DMS 273 treated with DMSO at 0.1 percent for 48 hours (cell line): ENCODE measurements at places on chromosomes 16 and 17.
A peak's percentile ranks its signal among the peaks of the same experiment; 100 is the strongest.

GRCh38 chr17:77083531-77083930 is 57.2 kb upstream of the SEC14L1 start:
- no peak for DNase-seq

DNA sequence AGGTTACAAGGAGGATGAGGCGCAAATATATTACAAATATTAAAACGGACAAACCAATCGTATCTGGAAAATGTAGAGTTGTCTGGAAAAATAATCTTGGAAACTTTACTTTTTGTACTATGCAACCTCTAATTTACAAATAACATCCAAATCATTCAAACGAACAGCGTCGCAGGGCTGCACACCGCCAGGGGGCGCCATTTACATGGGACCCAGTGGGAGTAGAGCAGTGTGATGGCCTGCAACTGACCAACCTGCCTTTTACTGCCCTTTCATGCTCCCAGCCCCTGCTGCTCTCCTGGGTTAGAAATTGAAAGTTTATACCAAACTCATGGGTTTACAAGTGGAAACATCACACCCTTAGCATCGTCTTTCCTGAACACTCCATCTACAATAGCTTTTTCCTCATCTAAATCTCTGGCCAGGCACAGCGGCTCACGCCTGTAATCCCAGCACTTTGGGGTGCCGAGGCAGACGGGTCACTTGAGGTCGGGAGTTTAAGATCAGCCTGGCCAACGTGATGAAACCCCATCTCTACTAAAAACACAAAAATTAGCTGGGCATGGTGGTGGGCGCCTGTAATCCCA is 10.0 kb downstream of the PITPNC1 start:
- DNase-seq = no peak

GRCh38 chr17:50843150-50843905 is 7.9 kb downstream of the WFIKKN2 start:
- DNase-seq = no peak

- DNase-seq = no peak
Measured at GRCh38 chr16:89770367-89770766, 46.1 kb downstream of the FANCA start.

DNA sequence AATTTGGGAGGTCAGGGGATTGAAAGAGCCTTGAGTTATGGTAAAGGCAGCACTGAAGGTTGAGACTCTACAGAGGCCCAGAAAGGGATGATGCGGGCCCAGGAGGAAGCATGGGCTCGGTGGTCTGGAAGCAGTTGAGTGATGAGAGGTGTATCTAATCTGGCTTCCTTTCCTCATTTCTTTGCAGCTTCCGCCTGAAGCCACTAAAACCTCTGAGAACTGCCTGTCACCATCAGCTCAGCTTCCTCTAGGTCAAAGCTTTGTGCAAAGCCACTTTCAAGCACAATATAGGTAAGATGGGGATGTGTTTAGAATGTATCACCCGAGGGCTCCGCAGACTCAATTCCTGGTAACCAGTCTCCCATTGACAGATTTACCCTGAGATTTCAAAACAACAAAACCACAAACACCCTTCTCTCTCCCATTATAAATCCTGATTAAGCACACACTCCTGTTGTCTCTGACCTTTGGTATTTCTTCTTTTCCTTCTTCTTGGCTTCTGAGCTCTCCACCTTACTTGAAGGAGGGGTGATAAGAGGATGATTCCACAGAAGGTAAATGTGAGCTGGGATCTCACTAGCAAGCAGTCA is 21.2 kb downstream of the USP43 start:
- no peak for DNase-seq

- DNase-seq = no peak
Measured at GRCh38 chr17:4901648-4902344, 1.1 kb downstream of the CHRNE start.

- no peak for DNase-seq
Measured at GRCh38 chr17:28127196-28127595, 84.7 kb downstream of the NLK start.

DNA sequence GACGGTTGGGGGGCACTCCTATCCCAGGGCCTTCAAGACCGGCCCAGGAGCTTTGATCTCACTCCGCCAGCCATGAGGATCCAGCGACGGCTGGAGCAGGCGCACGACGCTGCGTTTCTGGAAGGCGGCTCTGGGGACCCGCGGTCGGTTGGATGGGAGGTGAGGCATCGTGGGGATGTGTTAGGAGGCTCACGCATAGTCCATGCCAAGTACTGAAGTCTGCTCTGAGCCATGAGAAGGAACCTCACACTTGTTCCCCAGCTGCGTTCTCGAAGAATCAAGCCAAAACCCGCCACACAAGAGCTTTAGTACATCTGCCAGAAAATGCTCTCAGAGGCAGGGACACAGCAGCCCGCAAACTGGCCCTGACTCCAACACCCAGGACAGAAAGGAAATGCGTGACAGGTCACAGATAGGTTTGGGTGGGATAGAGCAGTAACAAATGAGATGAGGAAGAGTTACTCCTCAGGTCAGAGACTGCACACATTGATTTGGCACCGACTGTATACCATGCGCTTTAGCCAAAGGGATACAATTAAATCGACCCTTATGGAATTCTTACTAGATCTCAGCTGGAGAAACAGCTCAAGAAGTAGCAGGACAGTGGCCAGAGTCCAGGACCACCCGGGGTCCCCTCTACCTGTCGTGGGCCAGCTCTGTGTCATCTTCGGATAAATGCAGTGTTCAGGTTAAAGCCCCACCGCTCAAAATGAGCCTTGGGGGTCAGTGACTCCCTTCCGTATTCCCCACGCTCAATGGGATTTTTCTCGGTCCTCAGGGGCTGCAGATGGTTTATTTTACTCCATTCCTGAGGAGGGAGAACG is 6.7 kb upstream of the GSG1L start:
- DNase-seq = peak; percentile 18

- DNase-seq = no peak
Measured at GRCh38 chr16:2842340-2843000, 12.4 kb downstream of the ZG16B start.

DNA sequence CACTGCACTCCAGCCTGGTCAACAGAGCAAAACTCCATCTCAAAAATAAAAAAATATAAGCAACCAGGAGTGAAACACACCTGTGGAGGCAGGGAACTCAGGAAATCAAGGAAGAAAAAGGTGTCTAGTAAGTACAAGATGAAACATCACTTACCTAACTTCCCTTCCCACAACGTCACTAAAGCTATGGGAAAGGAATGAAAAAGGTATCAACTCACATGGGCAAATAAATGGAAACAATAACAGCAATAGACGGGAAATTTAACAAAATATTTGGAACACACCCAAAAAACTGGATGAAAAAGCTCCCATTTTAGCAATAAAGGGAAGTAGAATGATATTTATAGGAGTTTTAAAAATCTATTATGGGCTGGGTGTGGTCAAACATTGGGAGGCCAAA is 31.1 kb downstream of the DDX19A start:
- no peak for DNase-seq

DNA sequence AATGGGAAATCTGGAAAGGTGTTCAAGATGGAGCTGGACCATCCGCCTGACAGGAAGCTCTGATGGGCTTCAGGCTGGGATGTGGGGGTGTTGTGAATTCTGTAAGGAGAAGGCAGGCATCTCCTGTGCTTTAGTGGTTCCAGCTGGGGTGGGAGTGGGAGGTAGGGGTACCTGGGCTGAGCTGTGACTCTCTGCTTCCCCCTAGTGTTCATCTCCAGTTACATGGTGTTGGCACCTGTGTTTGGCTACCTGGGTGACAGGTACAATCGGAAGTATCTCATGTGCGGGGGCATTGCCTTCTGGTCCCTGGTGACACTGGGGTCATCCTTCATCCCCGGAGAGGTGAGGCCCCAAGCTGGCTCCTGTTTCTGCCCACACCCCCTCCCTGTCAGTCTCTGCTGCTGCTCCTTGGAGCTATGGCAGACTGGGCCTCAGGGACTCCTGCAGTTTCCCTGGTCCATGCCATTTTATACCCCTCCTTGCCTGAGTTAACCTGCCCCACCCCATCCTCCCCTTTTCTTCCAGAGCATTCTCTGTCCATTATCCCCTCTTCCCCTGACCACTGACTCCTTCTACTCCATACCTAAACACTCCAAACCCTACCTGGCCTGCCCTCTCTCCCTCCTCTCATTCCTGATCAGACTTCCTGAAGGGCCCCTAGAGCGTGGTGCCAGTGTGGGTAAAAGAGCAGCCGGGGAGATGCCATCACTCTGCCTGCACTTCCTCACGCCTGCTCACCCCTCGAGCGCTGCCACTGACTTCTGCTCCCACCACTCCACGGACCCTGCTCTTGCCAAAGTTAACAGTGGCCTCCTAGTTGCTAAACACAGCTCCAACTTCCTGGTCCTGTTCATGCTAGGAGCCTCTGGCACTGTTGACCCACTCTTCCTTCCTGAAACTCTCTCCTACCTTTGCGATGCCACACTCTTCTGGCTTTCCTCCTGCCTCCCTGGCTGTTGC is 3.4 kb downstream of the SPNS1 start:
- DNase-seq = no peak
